ENCODE measurements at places on chromosomes 6 and 20.

GRCh38 chr20:57381596-57382503 is 9.3 kb upstream of the RBM38 start:
- peak; percentile 40 for DNase-seq

- DNase-seq = no peak
These were observed 35.0 kb downstream of the STX11 start for GRCh38 chr6:144185133-144185836.

DNA sequence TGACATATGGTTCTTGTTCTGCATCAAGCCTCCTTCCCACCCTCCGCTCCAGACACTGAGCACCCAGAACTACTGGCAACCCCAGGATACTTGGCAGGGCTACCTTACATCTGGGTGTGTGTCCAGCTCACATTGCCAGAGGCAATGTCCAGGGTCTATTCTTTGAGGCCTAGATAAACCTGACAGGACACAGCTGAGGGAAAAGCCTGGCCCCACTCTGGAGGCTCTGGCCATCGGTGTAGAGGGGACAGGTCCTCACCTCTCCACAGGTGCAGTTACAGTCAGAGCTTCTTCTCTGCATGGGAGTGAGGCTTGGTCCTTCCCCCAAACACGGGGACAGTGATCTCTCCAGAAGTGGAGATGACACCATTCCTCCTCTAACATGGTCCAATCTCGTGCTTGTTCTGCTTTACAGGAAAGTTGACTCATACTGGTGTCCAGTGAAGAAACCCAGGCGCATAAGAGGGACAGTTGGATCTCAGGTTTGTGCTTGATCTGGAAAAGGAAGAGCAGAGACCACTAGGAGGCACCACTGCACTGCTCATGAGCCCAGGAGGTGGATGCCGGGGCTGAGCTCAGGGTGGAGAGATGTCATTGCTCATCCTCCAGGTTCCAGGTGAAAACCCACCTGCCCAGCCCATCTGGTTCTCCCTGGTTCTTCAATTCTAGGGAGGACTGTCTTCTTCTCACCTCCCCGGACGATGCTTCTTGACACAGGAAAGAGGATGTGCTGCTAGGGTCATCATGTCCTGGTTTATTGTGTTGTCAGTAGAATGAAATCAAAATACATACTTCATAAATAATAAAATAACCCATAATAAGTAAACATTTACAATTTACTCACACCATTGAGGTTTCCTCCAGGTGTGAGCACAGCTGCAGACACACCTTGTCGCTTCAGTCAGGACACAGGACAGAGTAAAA is 14.7 kb downstream of the HLA-F start:
- peak; percentile 51 for DNase-seq

- no peak for DNase-seq
These were observed 70.0 kb downstream of the HDDC2 start for GRCh38 chr6:125231574-125232343.

DNA sequence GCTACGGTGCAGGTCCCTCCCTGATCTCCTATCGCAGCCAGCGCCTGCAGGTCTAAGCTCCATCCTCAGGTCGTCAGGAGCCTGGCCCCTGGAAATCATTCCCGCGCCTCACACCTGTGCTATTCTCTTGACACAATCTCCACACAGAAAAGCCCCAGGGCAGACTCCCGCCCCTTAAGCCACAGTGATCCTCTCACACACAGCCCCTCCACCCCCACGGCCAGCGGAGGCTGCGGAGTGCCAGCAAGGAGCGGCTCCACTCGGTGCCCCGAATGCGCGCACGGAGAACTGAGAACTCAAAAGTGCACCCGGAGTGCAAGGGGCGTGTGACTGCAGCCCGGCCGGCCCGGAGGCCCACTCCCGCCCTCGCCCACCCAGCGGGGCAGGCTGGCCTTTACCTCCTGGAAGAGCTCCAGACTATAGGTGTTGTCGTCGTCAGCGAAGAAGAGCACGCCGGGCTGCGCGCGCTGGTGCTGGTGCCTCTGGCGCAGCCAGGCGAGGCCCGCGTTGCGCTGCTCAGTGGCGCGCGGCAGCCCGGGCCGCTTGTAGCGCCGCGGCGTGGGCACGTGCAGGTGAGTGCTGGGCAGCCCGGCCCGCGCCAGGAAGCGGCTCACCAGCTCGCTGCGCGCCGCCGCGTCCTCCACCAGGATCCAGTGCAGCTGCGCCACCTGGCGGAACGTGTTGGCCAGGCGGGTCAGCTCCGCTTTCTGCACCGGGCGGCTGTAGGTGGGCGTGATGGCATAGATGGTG is 1.2 kb downstream of the B3GAT2 start:
- peak; percentile 73 for DNase-seq

DNA sequence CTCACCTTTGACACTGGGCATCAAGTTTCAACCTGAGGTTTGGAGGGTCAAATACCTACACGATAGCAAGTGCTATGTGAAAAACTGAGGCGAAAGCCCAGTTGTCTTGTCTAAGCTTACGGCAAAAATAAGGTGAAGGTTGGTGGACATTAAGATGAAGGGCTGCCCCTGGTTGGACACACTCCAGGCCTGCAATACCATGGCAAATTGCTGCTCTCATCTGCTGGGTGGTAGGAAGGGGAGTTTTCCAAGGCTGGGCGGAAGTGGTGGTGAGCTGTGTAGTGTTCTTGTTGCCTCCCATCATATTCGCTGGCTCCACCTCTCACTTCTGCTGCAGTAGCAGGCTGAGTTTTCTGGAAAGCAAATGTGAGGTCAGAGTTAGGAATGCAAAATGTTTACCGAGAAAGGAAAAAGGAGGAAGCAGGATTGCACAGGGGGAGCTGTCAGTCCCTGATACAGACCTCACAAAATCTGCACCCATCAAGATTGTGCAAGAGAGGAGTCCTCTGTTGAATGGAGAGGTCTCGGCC is 33.7 kb downstream of the SCP2D1 start:
- DNase-seq = no peak

GRCh38 chr20:4014031-4014474 is 1.3 kb downstream of the RNF24 start:
- peak; percentile 84 for DNase-seq

All from NCI-H2029 (cell line).